ENCODE measurements at places on chromosomes 7 and 10.

DNA sequence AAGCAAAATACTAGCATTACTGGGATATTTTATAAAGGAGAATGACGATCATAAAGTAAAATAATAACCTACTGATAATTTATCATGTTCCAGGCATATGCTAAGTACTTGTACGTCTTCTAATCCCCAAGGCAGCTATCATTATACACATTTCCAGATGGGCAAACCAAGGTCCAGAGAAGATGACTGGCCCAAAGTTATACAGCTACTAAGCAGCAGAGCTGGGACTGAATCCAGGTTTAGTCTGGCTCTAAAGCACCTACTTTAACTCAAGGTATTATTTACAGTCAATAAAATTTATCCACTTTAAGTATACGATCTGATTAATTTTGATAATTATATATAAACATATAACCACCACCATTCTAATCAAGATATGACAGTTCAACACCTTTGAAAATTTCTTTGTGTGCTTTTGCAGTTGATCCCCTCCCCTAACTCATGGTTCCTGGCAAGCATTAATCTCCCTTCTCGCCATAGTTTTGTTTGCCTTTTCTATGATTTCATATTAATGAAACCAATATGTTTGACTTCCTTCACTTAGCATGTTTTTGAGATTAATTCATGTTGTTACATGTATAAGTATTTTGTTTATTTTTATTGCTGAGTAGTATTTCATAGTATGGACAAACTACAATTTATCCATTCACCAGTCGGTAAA is 126.7 kb downstream of the CPEB3 start:
- no peak for DNase-seq

- no peak for DNase-seq
These were observed 1196.9 kb downstream of the SORCS3 start for GRCh38 chr10:105837951-105838350.

GRCh38 chr7:133470-133869 is 58.9 kb upstream of the FAM20C start:
- DNase-seq, result no peak

GRCh38 chr10:76643511-76643911 is 994.1 kb downstream of the KCNMA1 start:
- DNase-seq, result no peak

GRCh38 chr7:43602256-43602655 is 19.3 kb downstream of the STK17A start:
- no peak for DNase-seq

DNA sequence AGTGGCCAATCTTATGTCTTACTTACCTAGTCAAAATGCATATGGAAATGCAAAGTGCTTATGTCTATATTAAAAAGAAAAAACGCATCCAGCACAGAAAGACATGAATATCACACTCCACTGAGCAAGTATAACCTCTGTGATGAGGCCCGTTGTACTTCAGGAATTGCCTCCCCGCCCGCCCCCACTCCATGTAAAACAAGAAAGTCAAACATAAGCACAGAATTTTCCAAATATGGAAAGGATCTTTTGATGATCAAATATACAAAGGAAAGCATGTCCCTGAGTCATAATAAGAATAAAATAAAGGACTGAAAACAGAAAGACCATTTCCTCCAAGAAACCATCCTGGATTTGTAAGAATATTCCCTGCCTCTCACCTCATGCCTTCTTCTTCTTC is 229.1 kb downstream of the BAMBI start:
- DNase-seq, result no peak

DNA sequence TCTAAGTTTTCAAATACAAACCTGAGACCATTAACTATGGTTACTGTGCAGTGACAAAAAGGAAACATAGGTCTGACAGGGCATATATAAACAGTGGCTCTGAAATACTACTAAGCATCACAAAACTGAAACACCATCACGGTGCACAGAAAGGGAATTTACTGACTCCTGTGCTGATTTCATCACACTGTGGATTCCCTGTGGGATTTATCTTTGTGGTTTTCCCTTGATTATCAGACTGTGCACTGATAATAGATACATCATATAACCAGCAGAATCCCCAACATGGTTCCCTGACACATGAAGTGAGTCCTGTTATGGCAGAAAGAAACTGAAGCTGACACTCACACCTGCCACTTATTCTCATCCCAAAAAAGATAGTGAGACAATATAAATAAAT is 676.3 kb upstream of the KCND2 start:
- DNase-seq, result no peak

- peak; percentile 53 for DNase-seq
These were observed 453 bp downstream of the SFMBT2 start for GRCh38 chr10:7410301-7410861.

GRCh38 chr7:47580811-47581331 is 1.0 kb downstream of the TNS3 start:
- no peak for DNase-seq

DNA sequence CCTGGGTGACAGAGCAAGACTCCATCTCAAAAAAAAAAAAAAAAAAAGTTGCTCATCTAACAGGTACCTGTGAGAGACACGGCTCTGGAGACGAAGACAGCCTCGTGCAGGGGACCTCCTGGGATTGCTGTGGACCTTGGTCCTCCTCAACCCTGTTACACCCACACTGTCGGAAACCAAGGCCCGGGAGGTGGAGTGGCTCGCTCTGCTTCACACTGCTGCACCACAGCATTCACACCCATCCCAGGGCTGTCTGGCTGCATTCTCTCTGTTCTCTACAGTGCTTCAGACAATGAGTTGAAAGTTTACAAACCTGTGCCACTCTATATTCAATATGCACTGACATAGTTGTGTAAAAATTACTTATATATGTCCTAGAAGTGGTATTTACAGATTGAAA is 101.0 kb upstream of the TNS3 start:
- DNase-seq, result no peak

GRCh38 chr7:94472608-94473007 is 37.0 kb upstream of the CASD1 start:
- no peak for DNase-seq

DNA sequence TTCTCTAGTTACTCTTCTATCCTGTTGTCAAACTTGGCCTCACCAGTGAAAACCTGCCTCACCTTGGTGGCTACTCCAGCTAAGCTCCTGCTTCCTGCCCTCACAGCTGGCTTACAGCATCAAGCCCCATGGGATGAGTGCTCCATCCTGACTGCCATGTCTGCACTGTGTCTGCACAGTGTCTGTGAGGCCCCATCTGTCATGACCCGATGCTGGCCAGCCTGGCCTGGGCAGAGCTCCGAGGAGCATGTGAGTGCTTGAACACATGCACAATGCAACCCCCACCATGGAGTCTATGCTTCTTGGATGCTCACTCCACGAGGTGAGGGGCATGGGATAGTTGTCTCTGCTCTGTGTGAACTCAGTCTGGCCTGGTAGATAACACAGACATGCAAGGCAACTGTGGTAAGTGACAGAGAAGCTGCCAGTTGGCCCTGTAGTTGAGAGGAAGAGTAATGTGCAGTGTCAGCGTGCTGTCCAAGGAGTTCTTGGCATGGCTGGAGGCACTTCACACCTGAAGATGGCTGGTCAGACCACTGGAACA is 207.1 kb upstream of the ZNF32 start:
- no peak for DNase-seq

DNA sequence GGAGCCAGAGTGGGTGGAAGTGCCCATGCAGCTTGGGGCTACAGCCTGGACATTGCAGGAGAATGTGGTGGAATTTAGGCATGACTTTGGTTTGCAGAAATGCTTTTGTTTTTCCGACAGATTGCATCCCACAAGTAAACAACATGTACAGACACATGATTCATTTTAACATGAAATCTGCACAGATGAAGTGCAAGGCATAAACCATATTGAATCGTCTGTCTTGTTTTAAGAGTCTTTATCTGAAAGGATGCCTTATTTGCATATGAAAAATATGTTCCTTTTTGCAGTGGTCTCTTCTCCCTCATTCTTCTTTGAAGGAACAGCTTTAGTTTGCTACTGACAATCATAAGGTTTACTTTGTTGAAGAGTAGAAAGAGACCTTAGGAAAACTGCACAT is 94.9 kb downstream of the NXPH1 start:
- no peak for DNase-seq

GRCh38 chr10:17512341-17513001 is 58.1 kb upstream of the ST8SIA6 start:
- DNase-seq, result no peak

DNA sequence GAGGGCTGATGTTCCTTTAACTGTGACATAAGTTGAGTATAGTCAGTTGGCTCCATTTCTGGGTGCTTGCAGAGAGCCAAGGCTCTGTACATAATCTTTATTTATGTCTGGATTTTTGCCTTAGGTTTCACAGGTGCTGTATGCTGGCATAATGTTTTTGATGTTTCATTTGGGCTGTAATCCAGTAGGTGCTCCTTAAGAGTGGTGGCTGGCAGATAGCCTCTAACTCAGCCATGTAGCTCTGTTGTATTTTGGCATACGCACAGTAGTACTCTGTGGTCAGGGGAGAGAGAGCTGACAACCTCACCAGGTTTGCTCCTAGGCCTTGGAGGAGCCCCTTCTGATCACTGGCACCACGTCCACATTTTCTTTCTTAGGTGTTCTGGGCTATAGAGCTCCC is 61.1 kb downstream of the RNF133 start:
- DNase-seq, result no peak

- DNase-seq, result no peak
These were observed 76.9 kb downstream of the LRMDA start for GRCh38 chr10:75508239-75508813.

DNA sequence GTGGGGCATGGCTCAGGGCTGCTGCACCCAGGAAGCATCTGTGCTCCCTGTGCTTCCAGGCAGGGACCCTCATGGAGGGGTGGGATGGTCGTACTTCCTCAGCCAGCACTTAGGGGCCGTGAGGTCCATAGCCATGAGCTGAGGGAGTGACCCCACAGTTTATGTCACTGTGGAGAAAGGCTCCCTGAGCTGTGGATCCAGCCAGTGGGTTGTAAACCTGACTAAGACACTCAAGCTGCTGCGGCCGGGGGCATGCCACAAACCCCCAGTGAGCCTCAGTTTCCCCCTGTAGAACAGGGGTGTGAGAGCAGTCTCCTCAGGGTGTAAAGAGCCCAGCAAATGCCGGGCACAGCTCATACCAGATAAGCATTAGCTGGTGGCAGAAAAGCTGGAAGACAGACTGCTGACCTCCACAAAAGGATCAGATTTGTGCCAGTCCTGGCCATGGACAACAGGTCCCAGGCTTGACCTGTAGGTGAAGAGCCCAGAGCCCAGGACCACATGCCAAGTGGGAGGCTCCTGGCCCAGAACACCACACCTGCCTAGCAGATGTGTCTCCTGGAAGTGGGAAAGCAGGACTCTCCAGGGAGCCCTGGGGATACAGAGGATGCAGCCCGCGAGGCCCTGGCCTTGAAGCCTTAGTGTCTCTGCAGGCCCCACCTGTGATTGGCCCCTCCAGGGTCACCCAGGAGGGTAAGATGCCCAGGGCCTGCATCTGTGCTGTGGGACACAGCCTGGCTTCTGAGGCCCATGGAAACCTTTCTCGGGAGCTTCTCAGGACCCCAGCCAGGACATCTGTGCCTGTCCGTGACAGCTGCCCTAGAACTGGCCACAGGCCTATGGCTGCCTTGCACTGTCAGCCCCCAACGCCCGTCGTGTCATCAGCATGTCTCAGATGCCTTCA is 78.1 kb upstream of the RET start:
- DNase-seq, result no peak

DNA sequence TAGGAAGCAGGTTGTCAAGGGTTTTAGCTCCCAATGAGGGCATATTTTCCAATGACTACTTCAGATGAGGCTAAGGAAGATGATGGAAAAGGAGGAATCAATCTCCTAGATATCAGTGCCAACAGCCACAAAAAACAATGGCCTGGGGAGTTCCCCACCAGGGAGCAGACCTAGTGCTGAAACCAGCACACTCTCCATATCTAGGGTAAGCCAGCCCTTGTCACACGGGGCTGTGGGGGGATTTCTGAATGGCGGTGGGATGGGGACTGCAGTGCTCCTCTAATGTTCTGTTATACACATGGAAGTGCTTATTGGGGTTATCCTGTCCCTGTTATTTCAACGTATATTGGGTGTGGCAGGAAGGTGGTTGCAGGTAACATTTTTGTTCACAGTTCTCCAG is 18.5 kb downstream of the EPC1 start:
- no peak for DNase-seq

DNA sequence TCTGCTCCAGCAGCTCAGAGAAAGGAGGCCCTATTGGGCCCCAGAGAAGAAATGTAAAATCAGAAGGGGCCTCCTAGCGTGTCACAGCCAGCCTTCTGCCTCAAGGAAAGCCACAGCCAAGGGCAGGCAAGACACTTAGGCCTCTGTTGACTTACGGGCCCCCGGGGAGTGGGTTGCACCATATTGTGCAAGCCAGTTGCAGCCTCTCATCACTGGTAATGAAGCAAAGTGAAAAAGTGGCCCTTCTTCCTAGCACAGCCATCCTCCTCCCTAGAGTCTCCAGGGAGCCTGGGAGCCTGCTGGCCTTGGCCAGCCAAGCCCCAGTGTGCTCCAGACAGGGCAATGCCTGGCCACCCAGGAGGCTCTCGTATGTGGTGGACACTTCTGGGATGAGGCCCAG is 56.2 kb upstream of the GDF10 start:
- DNase-seq, result no peak

GRCh38 chr10:29993319-29993915 is 66.0 kb downstream of the JCAD start:
- no peak for DNase-seq

DNA sequence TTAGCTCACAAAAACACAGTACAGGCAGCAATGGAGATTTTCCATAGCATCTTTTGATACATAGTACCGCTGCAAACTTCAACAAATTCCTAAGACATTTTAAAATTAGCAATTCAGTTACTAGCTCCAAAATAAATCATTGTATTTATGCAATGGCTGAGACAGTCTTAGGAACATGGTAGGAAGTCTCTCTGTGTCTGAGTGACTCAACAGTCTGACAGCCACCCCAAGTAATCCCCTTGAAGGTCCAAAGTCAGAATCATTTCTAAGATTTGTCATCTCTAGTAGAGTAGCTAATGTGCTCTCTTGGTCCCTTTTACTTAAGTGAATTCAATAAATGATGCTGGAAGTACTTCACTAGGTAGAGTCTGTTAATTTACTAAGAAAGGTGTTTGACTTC is 93.8 kb upstream of the NOBOX start:
- DNase-seq, result no peak

- DNase-seq, result no peak
These were observed 270.2 kb downstream of the FRMD4A start for GRCh38 chr10:14060320-14061070.

- no peak for DNase-seq
These were observed 223.0 kb downstream of the SORCS1 start for GRCh38 chr10:106941297-106942034.

GRCh38 chr10:110758128-110758765 is 113.5 kb upstream of the PDCD4 start:
- no peak for DNase-seq

- DNase-seq, result no peak
These were observed 54.0 kb downstream of the KIF20B start for GRCh38 chr10:89755374-89755773.

- no peak for DNase-seq
These were observed 670 bp downstream of the RCC1L start for GRCh38 chr7:75072981-75073283.

All from C1 segment of cervical spinal cord (tissue), 14 donors.